ENCODE measurements at places on chromosomes 1 and 21. TPM values are rescaled to one million over a fixed set of nuclear protein-coding genes. Genes with fewer than 3 reads are reported as not detected.

PRRX1 gene
- total RNA-seq = 25.4 TPM

GJB5 gene
- total RNA-seq = not detected

ZNF683 gene
- total RNA-seq = not detected

METTL13 gene
- total RNA-seq = 23.4 TPM

OR4F29 gene
- not detected for total RNA-seq

LGR6 gene
- 0.32 TPM for total RNA-seq
